Activated naive CD8-positive, alpha-beta T cell treated with anti-CD3 and anti-CD28 coated beads, Interleukin-2, amount 10 ng/mL, durations not matched to agents 7 days and 5 days (primary cell): ENCODE measurements at places on chromosomes 2 and 18. TPM values are rescaled to one million over a fixed set of nuclear protein-coding genes. Genes with fewer than 3 reads are reported as not detected.

DNA sequence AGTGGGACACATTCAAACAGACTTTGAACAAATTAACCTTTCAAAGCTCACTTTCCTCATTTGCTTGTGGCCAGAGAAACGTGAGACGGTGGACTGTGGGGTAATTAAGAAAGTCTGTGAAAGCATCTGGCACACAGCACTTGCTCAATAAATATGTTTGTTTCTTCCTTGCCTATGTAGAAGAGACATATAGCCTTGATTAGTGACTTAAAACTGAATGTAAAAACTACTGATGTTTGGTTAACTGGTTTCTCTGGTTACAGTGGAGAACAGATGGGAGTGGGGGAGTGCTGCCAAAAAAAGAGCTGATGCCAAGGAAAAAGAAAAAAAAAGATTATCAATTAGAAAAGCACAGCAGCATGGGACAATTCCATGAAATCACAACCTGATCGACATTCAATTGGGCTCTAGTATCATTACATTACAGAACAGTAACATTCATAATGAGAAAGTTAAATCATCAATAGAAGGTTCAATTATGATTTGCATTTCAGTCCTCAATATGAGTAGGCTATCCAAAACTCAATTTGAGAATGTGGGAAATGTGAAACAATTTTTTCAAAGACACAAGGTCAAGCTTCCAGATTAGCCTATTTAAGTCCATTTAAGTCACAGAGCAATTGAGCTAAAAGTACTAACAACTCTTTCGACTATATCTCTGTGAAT lies 14.7 kb downstream of the CUL3 start:
- no peak for DNase-seq

CBLN2 gene
- total RNA-seq = not detected

GRCh38 chr2:2681085-2681484 lies 350.0 kb upstream of the MYT1L start:
- DNase-seq = no peak

DNA sequence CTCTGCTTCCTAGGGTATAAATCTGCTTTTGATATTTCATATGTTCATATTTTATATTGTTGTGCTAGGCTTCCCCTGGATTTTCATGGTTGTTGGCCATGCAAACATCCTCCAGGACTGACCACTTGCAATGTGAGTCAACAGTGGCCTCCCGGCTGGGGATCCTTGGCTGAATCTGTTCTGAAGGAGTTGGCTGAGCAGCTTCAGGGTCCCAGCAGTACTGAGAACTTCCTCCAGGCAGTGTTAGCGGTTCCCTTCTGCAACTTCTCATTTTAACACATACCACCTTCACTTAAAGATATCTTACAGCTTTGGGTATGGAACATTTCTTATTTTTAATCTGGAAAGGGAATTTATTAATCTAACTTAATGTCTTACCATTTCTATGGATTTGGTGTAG lies 122.1 kb downstream of the DTNB start:
- no peak for DNase-seq
